Fibroblast of gingiva (primary cell): ENCODE measurements at places on chromosomes 2 and 18.

GRCh38 chr2:237297421-237298150 lies 116.4 kb downstream of the COL6A3 start:
- no peak for DNase-seq

DNA sequence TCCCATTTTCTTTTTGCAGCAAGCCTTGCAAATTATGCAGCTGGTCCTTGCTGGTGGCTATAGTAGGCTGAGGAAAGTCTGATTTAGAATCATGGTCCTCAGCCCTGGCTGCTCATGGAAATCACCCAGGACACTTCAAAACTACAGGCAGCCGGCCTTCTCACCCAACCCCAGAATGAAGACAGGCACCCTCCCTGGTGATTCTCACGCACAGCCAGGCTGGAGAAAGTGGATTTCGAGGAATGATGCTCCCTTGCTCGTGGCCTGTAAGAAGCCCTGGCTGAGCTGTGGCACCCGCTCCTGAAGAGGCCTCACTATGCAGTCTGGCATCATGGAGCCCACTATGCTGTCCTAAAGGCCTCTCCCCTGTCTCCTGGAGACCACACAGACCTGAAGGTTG lies 157.4 kb downstream of the CAPN13 start:
- DNase-seq = no peak

DNA sequence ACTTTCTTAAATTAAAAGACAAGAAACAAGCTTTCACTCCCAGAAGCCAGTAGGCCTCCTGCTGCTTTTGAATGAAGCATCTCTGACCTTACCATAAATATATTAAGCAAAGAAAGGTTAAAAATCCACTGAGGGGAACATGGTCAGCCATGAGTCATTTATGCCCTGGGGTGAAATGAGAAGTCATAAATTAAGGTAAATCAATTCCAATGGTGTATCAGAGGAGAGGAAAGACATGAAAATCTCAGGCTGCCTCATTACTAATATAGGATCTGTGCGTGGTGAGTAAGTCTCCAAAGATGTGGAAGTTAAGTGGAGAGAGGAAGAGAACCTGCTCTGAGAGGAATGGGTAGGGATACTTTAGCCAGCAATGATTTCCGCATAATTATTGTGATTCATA lies 292.3 kb upstream of the CHAC2 start:
- no peak for DNase-seq

DNA sequence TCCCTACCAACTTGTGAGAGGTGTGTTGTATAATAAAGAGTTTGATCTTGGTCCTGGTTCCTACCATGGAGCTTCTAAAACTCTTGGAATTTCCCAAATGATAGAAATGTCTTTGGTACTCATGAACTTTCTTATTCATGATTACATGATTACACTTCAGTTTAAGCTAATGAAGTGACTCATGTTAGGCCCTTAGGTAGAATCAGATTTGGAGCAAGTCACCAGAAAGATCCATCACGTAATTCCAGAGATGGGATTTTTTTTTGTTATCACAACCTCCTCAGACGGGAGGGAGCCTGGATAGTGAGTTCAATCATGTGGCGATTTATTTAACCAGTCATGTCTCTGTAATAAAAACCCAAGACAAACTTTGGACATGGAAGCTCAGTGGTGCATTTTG lies 1287.6 kb upstream of the ZEB2 start:
- DNase-seq = no peak

GRCh38 chr2:14234911-14235310 lies 397.6 kb upstream of the LRATD1 start:
- DNase-seq = no peak

DNA sequence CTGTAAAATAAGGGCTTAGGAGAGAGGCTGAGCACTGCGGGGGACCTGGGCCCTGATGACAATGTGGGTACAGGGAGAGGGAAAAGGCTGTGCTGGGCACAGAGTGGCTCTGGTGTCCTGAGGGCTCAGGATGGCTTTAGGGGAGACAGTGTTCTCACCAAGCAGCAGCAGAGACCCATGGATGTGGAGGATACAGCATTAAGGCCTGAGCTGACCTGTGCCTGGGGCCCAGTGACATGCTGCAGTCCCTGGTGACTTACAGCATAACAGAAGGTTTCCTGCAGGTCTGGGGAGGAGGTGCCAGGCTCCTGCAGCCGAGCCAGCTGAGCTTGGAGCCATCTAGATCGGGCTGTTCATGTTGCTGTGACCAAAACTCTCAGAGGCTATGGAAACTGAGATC lies 191.3 kb upstream of the SMAD2 start:
- no peak for DNase-seq

- DNase-seq = no peak
Observed at GRCh38 chr2:238259061-238260020, 19.5 kb upstream of the HES6 start.

DNA sequence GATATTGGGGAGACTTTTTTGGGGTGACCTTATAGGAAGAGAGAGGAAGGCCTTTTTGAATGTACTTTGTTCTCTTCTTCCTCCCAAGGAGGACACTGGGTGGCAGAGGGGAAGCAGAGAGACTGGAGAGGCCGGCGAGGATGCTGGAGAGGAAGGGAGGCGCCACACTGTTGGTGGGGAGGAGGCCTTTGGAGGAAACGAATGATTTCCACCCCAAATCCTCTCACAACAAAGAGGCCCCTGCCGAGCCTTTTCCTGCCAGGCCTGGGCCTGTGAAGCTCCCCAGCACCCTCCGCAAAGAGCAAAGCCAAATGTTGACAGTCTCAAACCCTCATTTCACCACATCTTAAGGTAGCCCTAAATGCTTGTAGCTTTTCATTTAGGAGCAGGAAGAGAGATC lies 59.0 kb upstream of the UPP2 start:
- DNase-seq = no peak

- no peak for DNase-seq
Observed at GRCh38 chr2:240586919-240587800, 626 bp downstream of the CAPN10 start.

DNA sequence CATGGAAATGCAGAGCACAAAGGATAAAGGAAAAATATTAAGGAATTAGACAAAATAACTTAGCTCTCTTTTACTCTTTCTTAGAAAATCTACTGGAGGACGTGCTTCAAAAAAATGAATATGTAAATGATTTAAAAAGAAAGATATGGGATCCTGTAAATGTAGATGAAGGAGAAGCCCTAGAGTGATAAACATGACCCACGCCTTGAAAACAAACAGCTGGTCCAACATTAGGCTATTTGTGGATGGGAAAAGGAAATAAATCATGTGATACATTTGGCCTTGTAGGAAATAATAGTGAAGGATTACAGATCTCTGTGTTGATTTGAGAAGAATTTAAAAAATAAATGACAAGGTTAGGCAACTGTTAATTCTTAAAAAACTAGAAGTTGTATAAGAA lies 492.1 kb upstream of the SLC39A10 start:
- no peak for DNase-seq

DNA sequence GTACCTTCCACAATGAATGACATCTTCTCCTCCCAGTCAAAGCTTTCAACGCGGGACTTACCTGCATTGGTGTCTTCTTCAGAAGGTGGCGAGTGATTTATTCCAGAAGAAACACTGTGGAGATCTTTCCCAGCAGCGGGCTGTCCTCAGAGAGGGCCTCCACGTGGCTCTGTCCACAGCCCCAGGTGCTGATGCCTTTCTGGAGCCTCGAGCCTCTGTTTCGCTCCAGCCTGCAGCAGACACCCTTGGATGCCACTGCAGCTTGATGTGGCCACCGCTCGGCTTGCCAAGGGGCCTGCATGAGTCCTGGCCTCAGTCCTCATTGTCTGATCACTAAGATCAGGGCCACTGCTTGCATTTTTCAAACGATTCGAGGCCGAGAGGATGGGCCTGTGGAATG lies 46.6 kb upstream of the GALR1 start:
- DNase-seq = no peak

DNA sequence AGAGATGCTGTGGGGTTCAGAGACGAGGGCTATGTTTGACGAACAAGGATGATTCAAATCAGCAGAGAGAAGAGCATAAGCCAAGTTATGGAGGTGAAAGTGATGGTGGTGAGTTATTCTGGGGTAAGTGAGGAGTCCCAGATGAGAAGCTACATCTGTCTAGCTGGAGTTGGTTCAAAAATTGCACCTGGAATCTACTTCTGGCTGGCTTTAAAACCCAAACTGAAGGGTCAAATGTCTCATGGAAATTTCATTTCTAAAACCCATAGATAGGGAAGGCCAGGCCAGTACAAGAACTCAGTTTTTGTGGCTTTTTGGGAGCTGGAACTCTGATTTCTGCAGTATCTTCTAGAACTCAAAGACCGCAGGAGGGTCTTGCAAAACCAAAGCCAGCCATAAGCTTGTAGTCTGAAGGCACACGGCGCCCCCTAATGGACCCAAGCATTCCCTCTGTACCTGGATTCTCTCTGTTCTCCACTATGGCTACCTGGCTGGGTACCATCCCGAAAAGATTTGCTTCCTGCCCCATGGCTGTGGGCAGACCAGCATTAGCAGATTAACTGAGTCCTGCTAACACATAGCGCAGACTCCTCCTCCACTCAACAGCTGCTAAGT lies 229.1 kb upstream of the SLC14A2 start:
- DNase-seq = peak; percentile 27

- peak; percentile 52 for DNase-seq
Observed at GRCh38 chr2:215356948-215357461, 45.1 kb downstream of the ATIC start.

DNA sequence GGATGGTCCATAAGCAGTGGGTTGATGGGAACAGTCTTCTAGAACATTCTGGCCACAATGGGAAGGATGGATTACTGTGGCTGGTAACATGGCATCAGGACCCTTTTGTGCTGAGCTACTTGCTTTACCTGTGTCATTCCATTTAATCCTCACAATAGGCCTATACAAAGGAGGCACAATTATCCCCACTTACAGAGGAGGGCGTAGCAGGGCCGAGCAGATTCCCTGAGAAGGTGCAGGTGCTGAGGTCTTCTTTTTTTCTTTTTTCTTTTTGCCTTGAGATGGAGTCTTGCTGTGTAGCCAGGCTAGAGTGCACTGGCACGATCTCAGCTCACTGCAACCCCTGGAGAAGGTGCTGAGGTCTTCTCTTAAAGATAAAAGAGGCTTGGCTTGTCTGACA lies 6.7 kb upstream of the LRRC30 start:
- no peak for DNase-seq
